Activated T-cell treated with anti-CD3 and anti-CD28 coated beads, Interleukin-2, amount 50 U/mL, for 72 hours (primary cell): ENCODE measurements at places on chromosomes 7 and 10.

DNA sequence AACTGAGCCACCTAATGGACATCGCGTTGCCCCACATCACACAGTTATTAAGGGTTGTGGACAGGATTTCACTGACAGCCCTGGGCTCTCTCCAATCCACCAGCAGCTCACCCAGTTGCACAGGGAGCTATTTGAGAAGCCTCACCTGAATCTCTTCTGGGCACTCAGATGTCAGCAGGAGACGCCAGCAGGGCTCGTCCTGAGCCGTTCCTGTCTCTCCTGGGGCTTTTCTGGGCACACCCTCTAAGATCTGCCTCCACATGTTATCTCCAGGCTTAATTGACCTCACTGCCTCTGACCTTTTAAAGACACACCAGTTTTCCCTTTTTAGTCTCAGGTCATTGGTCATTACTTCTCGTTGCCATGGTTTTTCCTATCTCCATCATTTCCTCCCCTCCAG is 63.0 kb downstream of the GRID1 start:
- peaks cover 6% of the 10 kb centered on the region for H3K27me3 ChIP-seq
- no peak overlapping the region for H3K27ac ChIP-seq
- DNase-seq: no peak
- no peaks in the 10 kb centered on the region for H3K36me3 ChIP-seq

GRCh38 chr10:79416578-79417255 is 28.7 kb downstream of the ZCCHC24 start:
- no peak overlapping the region for H3K4me3 ChIP-seq
- H3K4me1 ChIP-seq: peaks cover 5% of the 10 kb centered on the region
- no peaks in the 10 kb centered on the region for H3K36me3 ChIP-seq
- no peaks in the 10 kb centered on the region for H3K27me3 ChIP-seq
- H3K27ac ChIP-seq: no peak overlapping the region

- no peaks in the 10 kb centered on the region for H3K36me3 ChIP-seq
- H3K27me3 ChIP-seq: peaks cover 22% of the 10 kb centered on the region
- H3K4me1 ChIP-seq: peaks cover 15% of the 10 kb centered on the region
- no peak overlapping the region for H3K4me3 ChIP-seq
- DNase-seq: peak; percentile 13
Measured at GRCh38 chr10:114388275-114388674, 16.0 kb downstream of the AFAP1L2 start.

- DNase-seq: no peak
- peaks cover 2% of the 10 kb centered on the region for H3K36me3 ChIP-seq
- H3K27me3 ChIP-seq: no peaks in the 10 kb centered on the region
- no peak overlapping the region for H3K27ac ChIP-seq
- no peak overlapping the region for H3K4me3 ChIP-seq
Measured at GRCh38 chr7:144656965-144657517, 178.8 kb downstream of the TPK1 start.
